ENCODE measurements at places on chromosomes 4 and X.

DNA sequence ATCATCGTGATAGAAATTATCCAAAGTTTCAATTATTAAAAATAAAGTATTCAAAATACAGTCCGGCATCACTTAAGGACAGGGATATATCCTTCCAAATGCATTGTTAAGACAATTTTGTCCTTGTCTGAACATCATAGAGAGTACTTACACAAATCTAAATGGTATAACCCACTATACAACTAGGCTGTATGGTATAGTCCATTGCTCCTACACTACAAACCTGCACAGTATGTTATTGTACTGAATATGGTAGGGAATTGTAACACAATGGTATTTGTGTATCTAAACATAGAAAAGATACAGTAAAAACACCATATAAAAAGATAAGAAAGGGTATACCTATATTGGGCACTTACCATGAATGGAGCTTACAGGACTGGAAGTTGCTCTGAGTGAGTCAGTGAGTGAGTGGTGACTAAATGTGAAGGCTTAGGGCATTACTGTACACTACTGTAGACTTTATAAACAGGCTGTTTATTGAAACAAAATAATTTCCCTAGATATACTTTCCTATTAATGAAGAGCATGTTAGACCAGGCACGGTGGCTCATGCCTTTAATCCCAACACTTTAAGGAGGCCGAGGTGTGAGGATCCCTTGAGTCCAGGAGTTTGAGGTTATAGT lies 44.8 kb upstream of the PTPN13 start:
- no peak for DNase-seq

DNA sequence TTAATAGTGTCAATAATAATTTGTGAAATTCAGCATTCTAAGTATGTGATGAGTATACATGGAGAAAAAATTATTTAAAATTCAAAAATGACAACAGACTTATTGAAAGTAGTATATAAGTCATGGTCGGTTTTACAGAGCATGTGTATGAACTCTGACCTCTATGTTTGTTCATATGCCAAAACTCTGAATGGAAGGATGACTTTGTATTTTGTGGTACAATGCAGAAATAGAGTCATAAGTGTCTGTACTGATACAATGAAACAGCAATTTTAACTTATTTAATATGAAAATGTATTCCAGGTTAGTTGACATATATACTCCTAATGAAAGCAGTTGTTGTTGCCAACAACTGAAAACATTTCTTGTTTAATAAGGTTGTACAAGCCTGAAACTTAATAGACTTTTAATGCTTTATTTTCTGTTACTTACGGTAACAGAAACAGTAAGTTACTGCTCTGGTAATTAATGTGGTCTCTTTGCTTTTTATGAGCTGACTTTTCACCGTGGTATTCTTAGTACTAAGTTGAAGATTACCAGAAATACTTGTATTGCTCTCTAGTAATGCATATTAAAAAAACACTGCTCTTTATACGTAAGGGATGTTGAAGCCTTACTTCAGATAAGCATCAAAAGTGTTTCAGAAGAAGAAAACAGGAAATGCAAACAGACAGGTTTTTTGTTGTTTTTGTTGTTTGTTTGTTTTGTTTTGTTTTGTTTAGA lies 1.9 kb downstream of the UBE2K start:
- no peak for DNase-seq

DNA sequence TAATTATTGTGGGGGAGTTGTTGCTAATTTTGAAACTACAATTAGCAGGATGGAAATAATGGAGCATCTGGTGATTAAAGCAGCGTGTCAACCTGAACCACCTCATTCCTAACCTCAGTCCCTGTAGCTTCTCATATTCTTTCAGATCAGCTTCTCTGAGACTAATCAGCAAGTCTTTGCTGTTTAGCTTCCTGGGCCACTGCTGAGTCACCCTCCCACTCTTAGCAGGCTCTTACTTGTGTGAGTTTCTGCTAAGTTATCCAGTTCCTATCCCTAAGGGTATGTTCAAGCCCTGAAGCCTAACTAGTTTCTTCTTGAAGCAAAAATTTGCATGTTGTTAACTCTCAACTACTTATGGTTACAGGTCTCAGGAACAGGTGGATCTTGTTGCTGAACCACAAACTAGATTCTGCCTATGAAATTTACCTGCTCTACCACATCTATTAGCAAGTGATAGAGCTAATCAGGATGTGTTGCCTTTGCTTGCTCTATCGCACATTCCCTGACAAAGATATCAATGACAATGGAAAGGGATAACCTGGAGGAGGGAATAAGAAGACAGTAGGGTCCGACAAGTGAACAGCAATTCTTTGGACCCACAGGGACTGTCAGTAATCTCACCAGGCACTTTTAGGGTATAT lies 134.2 kb downstream of the EIF4E start:
- no peak for DNase-seq

GRCh38 chr4:148141501-148141900 lies 300.7 kb downstream of the NR3C2 start:
- no peak for DNase-seq

GRCh38 chrX:16096141-16096540 lies 27.2 kb upstream of the GRPR start:
- DNase-seq, result no peak

- no peak for DNase-seq
These were observed 31.2 kb downstream of the PJA1 start for GRCh38 chrX:69133921-69134542.

DNA sequence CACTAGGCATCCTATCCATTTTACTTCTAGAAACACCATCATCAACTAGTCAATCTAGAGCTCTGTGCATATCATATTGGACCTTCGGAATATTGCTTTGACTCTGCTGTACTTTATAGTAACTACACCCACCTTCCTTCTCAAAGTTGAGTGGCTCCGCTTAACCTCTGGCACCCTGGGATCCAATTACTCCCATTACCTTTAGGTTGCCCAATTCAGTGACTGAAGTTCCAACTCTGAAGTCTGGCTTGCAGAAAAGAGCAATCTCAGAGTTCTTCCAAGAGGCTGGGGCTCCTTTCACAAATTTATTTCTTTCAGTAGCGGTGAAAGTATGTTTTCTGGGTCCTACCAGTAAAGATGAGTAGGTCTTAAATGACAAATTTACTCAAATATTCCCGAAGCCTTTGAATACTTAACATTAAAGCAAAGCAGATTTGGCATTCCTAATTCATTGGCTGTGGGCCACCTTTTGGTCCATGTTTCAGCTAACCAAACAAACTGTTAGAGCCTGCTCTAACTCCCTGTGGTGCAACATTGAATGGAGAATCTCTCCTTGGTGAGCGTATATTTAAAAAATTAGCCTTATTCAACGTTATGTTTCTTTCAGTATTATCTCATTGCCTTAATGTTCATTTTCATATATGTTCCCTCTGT lies 1215.8 kb downstream of the RAPGEF2 start:
- DNase-seq, result no peak

GRCh38 chrX:95945528-95945927 lies 739.1 kb upstream of the DIAPH2 start:
- DNase-seq, result no peak

DNA sequence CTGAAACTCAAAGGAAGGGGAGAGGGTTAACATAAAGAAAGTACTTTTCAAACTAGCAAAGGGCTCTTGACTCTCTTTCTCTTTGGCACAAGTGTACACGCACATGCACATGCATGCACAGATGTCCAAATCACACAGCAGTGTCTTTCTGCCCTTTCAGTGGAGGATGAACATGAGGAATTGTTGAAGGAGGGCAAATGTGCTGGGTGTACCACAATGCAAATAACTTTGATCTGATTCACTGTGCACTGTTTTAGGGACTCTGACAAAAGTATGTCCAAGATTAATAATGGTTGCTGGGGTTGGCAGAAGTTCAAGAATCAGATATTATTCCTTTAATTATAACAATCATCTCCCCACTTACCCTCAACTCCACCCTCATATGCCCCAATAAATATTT lies 93.8 kb downstream of the GPC4 start:
- no peak for DNase-seq

- DNase-seq, result no peak
These were observed 67.1 kb upstream of the MYOZ2 start for GRCh38 chr4:119068529-119068962.

- no peak for DNase-seq
These were observed 78.5 kb upstream of the NAF1 start for GRCh38 chr4:163245044-163245728.

DNA sequence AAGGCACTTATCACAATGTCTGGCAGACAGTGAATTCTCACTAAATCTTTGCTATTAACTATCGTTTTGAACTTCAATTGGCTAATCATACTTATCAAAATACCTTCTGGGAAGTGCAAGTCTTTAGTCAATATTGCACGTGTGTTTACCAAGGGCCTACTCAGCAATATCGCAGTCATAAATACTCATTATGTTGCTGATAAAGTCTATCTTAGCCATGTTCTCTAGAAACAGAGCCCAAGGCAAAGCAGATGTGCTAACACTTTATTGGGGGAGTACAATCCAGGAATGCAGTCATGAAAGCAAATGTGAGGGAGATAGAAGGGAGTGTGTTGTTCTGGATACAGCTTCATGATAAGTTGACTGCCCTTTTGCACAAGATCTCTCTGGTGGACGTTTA lies 90.5 kb downstream of the FBXO8 start:
- DNase-seq, result no peak

GRCh38 chr4:53592122-53592521 lies 836 bp upstream of the LNX1 start:
- no peak for DNase-seq

DNA sequence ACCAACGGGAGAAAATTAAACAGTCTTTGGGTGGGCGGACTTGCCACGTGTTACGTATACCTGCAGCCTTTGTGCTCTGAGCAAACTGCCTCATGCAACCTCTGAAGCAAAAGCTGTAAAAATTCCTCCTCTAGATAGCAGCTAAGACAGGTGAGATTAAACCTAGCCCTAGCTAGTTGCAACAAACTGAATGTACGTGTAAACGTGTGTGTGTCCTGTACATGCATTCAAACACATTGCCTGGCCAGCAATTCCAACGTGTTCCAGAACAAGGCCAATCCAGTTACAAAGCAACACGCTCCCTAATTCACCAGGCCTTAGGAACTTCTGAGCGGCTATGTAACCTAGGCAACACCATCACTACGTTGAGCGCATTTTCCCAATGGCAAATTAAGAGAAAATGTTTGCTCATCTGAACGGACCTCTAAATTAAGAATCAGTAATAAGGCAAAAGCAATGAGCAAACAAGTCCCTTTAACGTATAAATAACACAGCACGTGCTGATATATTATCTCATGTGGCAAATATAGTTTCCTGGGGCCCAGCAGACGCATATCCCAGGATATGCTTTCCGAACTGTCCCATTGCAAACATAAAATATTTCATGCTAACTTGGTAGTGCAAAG lies 792 bp downstream of the PPID start:
- no peak for DNase-seq

GRCh38 chr4:25879991-25880651 lies 17.3 kb upstream of the SEL1L3 start:
- DNase-seq, result no peak

DNA sequence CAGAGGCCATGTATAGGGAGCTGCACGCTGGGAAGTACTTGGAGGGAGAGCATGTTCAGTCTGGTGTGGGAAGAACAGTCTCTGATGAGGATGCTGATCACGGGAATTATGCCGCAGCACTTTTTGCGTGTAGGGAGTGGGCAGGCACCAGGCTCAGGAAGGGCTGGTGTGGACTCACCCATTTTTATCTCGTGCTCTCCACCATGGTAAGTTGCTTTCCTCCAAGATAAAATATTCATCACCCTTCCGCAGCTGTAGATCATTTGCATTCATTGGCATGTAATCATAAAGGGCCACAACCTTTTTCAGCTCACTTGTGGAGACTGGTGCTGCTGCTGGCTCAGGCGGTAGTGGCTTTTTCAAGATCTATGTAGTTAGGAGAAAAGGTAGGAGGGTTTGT lies 11.8 kb upstream of the TIMM8A start:
- DNase-seq, result no peak

GRCh38 chr4:143402776-143403552 lies 66.3 kb downstream of the GAB1 start:
- no peak for DNase-seq

GRCh38 chrX:19094654-19095053 lies 27.6 kb downstream of the ADGRG2 start:
- no peak for DNase-seq

- DNase-seq, result no peak
These were observed 121.4 kb upstream of the GATB start for GRCh38 chr4:151882072-151882803.

DNA sequence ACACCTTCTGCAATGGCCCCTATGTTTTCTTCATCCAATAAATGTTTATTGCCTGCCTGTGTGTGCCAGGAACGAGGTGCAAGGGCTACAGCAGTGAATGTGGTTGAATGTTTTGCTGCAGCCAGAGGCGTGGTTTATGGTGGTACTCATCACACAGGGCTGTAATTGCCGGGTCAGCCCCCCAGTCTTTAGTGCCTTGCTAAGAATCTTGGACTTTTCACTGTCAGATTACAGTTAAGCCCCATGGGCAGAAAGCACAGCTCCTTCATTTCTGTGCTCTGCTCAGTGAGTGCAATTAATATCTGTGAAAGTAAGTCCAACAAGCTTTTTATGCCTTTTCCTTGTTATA lies 67.8 kb downstream of the TAPT1 start:
- DNase-seq, result no peak

GRCh38 chr4:87299898-87300297 lies 22.8 kb downstream of the HSD17B13 start:
- DNase-seq, result no peak

DNA sequence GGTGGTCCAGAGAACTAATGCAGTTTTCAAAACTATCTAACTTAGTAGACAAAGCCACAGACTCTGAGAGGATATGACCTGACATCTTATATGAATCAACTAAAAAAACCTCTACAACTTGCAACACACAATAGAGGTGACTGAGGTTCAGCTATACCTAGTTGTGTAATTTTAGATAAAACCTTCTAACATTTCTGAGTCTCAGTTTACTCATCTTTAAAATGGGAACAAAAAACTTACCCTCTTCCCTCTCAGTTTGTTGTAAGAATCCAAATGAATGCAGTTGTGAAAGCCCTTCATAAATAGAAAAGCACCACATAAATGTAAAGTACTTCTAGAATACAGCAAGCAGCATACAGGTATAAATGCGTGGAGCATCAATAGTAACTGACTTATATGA lies 5.9 kb downstream of the SH3D19 start:
- no peak for DNase-seq

DNA sequence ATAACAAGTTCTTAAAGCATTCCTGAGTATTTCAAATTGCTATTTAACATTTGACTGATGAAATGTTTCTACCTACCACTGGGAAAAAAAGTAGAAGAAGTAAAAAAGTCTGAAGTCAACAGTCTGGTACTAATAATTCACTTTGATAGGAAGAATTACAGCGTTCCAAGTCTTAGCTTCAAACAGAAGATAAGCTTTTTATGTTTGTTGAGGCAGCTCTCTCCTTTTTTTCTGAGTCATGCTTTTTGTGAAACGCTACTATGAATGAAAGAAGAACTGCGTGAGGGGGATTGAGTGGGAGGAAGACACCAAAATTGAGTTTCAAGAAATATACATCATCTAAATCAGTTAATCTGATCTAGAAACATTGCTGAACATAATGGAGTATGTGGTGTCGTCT lies 13.0 kb upstream of the KDR start:
- no peak for DNase-seq

- no peak for DNase-seq
These were observed 112.6 kb upstream of the TBL1X start for GRCh38 chrX:9352243-9352642.

All from NK-92 treated with Interleukin-12 subunit alpha and Interleukin-12 subunit beta, amount 100 ng/mL, for 24 hours (cell line).